ENCODE measurements at places on chromosomes 6 and 20.

GRCh38 chr6:72748759-72749158, 126.9 kb downstream of the KCNQ5 start:
- no peak for DNase-seq

DNA sequence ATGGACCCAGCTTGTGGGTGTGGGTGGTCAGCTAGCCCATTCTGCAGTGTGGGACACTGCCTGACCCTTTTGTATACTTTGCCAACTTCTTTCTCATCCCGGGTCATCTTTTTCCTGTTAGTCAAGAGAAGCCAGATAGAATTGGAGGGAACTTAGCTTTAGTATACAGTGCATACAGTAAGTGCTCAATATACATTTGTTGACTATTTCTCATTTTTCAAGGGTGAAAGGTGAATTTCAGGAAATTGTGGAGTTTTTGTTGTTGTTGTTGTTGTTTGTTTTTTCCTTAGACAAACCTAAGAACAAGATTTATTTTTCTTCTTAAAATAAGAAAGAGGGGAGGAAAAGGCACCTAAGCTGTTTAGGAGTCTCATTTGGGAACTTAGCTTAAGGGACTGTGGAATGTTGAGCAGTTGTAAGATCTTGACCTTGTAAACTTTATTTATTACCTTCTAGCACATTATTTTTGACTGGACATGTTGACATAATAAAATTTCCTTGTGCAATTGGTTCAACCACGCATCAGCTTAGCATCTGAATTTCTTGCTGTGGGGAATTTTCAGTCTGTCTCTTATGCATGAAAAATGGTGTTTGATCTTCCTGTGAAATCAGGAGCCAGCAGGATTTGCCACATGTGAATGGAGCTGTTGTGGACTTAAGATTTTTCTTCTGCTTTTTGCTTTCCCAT, 113.6 kb downstream of the ARID1B start:
- DNase-seq: no peak

DNA sequence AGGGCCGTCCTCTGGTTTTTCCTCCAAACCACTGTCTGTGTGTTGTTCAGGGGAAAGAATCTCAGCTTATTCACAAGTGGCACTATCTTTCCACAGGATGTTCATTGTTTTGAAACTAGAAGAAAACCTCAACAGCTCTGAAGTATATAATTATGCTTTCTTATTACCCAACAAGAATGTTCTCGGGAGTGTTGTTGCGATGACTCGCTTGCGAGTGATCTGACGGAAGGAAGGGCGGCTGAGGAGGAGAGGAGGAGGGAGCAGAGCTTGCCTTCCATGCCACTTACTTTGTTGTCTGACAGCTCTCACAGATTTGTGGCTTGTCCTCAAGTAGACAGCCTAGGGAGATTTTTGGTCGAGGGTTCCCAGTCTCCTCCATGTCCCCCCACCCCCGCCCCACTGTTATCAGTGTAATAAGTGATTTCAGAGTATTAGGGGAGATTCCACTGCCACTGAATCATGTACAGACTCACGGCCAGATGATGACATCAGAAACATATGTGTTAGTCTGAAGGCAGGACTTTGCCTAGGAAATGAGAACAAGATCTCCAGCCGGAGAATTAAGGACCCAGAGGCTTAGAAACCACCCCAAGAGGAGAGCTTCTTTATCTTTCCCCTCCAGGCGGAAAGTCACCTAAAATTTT, 80.7 kb upstream of the CCN6 start:
- DNase-seq: peak; percentile 31

DNA sequence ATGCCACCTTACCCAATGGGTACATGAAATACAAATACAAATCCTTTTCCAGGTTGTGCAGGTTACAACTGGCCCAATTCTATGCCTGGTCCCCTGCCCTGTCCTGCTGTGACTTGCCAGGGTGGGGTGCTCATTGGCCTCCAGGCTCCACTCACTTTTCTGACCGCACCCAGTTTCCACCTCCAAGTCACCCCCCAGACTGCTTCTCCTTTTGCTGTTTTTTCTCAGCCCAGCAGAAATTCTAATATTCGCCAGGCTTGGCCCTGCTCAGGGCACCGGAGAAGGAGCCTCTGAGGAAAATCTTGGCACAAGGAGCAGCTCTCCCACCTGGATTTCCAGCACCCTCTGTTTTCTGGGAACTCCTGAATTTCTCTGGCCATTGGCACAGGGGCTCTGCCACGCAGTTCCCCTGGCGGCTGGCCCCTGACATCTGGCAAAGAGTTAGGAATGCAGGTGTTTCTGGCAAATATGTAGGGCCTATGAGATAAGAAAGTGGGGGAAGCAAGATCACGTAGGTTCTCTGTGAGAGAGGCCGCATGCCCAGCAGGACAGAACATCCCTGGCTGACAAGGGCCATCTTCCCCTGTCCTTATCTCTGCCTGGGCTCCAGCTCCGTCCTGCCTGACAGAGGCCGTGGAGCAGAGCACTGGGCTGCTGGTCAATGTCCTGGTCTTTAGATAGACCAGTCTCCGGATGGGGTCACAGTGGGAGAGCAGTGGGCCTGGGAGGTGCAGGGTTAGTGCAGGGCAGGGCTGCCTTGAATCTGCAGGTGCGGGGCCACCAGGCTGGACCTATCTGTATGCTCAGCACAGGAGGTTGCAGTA, 2.9 kb upstream of the RAET1E start:
- DNase-seq: no peak

DNA sequence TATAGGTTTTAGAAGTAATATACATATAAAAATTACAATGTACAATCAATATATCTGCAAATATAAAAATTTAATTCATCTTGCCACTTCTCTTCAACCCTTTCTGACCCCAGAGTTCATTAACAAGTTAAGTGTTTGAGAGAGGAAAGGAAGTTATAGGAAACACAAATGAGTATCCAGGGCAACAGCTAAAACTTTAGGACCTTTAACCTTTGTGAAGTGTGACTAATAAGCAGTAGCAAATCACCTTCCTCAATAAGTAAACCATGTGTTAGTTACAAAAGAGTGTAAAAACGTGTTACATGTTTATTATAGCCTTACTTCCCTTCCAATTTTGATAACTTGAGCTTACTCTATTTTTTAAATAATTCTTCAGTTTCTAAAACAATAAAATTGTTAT, 73.4 kb upstream of the SIM1 start:
- no peak for DNase-seq

DNA sequence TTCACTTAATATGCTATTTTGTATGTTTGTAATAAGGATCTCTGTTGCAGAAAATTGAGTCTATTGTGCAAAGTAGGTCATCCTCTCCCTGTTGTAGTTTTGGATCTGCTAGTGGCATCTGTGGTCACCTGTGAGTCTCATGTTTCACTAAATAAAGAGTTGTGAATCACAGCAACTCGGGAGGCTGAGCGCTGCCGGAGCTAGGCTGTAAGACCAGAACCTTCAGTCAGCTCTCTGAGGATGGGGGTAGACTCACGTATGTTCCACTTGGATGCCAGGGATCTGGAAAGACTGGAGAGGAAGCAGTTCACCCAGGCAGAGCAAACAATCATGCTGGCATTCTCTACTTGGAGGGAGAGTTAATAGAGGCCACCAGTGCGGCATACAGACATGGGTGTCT, 187.3 kb upstream of the FOXA2 start:
- no peak for DNase-seq

- DNase-seq: no peak
Observed at GRCh38 chr6:86017236-86017635, 374.6 kb upstream of the SYNCRIP start.

- no peak for DNase-seq
Observed at GRCh38 chr20:45611054-45611453, 18.5 kb upstream of the WFDC10A start.

DNA sequence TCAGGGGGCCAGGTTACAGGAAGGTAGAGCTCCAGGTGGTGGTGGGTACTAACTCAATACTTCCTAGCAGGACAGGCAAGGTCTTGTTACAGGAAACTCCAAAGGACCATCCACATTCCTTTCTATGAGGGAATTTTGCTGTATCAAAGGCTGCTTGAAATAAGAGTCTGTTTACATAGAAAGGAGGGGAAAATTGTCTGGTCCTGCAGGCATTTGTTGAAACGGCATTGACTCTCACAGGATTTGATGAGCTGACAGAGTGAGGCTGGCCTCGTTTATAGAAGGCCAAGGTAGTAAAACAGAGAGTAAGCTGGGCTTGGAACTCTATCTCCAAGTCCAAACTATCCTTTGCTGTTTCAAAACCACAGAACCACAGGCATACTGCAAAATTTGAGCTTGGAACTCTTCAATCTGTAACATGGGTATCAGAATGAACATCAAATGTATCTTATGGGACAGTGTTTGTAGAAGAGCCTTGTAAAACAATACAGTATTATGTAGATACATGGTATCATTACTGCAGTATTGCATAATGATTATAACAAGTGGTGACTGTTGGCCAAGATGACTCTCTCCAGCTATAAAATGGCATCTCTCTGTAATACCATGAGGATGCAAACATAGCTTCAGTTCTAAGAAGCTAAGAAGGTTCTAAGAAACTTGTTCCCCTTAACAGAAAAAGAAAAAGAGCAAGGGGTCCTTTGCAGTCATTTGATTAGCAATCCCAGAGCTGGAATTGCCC, 61.5 kb downstream of the TRAM2 start:
- no peak for DNase-seq

DNA sequence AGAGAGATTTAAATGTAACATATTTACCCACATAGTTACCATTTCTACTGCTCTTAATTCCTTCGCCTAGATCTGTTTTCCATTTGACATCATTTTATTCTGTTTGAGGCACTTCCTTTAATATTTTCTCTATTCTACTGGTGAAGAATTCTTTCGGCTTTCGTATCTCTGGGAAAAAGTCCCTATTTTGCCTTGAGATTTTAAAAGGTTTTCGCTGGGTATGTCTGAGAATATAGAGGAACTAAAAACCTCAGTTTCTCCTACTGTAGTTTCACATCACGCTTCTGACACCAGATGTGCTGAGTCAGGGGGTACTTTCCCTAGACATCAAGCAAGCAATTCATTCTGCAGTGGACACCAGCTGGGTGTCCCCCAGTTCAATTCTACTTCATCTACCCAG, 61.7 kb downstream of the E2F3 start:
- no peak for DNase-seq

GRCh38 chr6:170345662-170346061, 39.1 kb downstream of the FAM120B start:
- no peak for DNase-seq

DNA sequence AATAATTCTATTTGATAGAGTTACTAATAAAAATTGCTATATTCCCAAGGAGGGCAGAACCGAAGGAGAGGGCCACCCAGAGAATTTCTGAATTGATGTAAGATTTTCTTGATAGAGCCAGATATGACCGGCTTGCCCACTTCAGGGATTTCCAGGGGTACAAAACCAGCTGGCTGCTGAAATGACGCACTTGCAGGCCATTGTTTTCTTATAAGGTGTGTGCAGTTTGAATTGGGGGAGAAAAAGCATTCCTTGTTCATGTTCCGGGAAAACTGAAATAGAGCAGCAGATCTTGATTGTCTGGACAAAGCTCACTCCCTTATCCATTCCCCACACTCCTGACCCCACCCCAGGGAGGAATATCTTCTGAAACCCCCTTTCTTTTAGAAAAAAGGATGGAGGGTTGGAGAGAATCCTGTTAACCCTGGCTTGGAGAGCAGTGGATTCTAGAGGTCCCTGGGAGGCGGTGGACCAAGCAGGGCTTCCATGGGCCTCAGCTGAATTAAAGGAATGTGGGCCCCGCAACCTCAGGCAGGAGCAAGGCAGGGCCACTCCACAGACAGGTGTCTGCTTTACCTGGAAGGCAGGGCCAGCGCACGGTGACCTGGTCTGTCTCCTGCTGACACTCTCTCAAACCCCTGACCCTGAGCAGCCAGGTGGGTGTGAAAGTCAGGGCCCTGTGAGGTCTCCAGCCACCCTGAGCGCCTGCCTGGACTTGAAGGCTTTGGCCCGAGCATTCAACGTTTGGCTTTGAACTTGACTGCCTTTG, 96.4 kb downstream of the TMEM170B start:
- DNase-seq: no peak

- DNase-seq: no peak
Observed at GRCh38 chr20:46704714-46705377, 4.6 kb upstream of the SLC2A10 start.

DNA sequence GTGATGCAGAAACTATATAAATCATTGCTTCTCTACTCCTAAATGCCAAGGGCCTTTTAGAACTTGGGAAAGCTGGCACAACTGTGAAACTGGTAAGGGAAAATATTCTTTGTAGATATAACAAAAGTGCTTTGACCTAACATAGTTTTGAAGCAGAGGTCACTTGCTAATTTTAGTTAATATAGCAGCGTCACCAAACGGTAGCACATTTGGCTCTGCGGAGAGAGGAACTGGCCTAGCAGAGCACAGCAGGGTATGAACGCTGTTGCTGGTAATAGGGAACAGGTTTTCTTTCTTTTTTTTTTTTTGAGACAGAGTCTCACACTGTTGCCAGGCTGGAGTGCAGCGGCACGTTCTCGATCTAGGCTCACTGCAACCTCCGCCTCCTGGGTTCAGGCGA, 67.4 kb downstream of the ECT2L start:
- no peak for DNase-seq

DNA sequence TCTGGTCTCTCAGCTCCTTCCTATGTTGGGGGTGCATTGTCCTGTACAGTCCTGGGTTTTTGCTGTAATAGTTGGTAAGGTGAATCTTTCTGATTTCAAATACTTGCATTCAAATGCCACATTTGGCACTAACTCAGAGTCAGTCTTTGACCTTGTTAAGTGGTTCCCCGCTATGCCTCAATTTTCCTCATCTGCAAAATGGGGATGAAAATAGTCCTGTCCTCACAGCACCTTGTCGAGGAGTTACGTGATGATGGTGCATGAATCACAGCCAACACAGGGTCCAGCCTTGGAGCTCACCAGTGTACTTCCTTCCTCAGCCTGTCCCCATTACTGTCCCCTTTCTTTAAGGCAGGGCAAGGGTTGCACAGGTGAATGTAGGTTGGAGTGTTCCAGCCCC, 1.1 kb downstream of the WFDC5 start:
- no peak for DNase-seq

GRCh38 chr6:145044641-145045246, 690.6 kb downstream of the EPM2A start:
- no peak for DNase-seq

DNA sequence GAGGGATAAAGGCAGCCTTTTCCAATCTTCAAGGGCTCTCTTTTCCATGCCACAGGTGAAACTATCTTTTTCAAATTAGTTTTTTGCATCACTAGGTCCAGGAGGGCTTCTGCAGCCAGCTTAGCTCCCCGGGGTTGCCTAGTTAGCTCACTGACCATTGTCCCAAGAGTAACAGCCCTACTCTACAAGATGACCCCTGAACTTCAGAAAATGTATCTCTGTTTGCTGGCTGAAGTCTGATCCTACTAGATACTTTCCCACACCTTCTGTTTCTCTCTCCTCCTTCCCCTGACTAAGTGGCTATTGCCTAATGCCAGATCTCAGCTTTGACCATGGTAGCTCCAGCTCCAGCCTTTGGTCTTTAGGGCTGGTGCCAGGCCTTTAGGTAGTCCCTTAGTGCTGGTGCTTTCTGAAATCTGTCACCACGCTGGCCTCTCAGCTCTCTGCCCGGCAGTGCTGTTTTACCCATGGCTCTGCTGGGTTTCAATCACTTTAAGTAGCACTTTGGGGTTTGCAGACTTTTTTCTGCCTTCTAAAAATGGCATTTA, 255.1 kb downstream of the RNGTT start:
- DNase-seq: no peak

- DNase-seq: no peak
Observed at GRCh38 chr6:90173262-90173925, 123.2 kb downstream of the BACH2 start.

Measured in breast epithelium (tissue), 4 donors.